NCI-H2029 (cell line): ENCODE measurements at places on chromosomes 5 and 9.

DNA sequence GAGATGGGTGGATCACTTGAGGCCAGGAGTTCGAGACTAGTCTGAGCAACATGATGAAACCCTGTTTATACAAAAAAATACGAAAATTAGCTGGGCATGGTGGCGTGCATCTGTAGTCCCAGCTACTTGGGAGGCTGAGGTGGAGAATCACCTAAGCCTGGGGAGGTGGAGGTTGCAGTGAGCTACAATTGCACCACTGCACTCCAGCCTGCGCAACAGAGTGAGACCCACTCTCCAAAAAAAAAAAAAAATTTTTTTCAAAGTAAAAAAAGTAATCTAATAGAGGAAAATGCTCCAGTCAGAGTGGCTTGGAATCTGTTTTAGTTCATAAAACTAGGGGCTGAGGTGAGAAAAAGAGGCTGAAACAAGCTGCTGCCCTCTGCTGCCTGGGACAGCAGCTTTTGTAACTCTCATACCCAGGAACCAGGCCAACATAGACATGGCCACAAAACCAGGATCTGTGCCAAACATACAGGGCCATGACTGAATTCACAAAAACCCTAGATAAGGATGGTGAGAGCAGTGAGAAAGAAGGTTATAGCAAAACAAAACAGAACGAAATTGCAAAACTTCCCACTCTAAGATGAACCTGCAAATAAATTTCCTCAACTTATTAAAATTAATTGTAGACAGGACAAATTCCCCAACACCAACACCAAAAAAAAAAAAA, 13.1 kb upstream of the DCAF12 start:
- DNase-seq: peak; percentile 50

GRCh38 chr5:14464671-14465070, 116.9 kb upstream of the OTULINL start:
- peak; percentile 92 for DNase-seq

DNA sequence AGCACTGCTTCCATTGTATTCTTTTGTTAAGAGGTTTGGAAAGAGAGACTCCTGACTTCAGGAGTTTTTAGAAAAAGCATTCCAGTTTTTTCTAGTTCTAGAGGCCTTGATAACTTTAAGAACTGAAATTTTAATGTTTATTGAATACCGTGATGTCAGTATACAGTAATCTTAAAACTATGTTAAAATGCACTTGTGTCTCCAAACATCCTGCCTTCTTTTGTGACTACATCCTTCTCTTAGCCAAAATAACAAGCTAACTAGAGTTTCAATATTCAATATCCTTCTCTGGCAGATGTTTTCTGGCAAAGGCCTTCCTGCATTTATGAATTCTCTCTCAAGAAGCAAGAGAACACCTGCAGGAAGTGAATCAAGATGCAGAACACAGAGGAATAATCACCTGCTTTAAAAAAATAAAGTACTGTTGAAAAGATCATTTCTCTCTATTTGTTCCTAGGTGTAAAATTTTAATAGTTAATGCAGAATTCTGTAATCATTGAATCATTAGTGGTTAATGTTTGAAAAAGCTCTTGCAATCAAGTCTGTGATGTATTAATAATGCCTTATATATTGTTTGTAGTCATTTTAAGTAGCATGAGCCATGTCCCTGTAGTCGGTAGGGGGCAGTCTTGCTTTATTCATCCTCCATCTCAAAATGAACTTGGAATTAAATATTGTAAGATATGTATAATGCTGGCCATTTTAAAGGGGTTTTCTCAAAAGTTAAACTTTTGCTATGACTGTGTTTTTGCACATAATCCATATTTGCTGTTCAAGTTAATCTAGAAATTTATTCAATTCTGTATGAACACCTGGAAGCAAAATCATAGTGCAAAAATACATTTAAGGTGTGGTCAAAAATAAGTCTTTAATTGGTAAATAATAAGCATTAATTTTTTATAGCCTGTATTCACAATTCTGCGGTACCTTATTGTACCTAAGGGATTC, 43.1 kb downstream of the NDFIP1 start:
- DNase-seq: peak; percentile 43

GRCh38 chr9:130860458-130861316, 25.6 kb downstream of the ABL1 start:
- no peak for DNase-seq

DNA sequence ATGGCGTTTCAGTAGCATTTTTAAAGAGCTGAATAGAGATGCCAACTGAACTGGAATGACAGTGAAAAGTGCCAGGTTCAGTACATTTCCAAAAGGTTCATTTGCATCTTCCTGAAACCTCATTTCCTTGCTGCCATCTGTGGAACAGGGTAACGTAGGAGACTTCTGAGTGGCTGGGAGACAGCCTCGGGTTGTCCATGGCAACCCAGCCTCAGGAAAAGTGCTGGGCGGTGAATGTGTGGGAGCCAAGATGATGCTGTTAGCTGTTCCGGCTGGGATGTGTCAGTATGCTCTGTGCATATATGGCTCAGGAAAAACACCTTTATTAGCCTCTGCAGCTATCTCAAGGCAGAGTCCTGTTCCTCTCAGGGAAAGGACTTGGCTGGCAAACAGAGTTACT, 87.5 kb downstream of the KLHL3 start:
- DNase-seq: no peak

DNA sequence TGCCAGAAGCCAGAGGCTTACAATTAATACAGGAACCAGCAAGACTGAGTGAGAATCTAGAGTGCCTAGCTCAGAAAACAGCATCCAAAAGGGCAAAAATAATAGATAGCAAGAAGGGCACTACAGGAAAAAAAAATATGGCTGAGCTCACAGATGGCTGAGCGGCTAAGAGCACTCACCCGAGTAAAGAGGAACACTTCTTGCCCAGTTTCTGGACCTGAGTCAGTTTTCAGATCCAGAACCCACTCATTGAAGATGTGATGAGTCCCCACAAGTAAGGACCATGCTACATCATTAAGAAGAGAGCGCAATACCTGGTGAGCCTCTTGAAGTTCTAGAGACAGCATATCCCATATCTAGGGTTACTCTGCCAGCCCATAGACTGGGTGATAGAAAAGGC, 65.5 kb upstream of the MAP3K1 start:
- no peak for DNase-seq

GRCh38 chr5:143918961-143919360, 107.0 kb downstream of the HMHB1 start:
- no peak for DNase-seq
